ENCODE measurements at places on chromosomes 16 and 17.
A peak's percentile ranks its signal among the peaks of the same experiment; 100 is the strongest.

GRCh38 chr17:16477255-16477654, 14.7 kb downstream of the LRRC75A start:
- no peak for DNase-seq

DNA sequence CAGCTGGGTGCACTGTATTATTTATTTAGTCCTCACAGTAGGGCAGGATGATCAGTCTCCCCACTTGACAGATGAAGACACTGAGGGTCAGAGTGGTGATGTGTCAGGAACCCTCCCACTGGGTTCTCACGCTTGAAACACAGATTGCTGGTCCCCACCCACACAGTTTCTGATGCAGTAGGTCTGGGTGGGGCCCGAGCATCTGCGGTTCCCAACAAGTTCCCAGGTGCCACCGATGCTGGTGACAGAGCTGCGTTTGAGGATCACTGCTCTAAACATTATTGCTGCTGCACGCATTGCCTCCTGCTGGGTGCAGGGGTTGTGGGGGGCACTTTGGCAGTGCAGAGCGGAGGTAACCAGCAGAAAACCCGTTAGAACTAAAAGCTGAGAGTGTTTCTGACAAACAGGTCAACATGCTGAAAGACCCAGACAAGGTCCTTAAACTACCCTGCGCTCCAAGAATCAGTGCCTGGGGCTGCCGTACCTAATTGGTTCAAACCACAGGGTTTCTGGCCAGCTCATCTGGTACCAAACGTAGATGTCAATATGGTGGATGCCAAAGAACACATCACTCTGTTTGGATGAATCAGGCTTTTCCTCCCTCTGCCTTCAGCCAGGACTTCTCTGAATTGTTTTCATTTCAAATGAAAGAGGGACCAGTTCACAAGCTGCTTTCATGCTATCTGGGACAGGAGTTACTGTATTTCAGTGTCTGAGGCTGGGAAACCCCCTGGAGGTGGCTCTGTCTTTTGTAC, 76.0 kb downstream of the ABCC1 start:
- DNase-seq: no peak

DNA sequence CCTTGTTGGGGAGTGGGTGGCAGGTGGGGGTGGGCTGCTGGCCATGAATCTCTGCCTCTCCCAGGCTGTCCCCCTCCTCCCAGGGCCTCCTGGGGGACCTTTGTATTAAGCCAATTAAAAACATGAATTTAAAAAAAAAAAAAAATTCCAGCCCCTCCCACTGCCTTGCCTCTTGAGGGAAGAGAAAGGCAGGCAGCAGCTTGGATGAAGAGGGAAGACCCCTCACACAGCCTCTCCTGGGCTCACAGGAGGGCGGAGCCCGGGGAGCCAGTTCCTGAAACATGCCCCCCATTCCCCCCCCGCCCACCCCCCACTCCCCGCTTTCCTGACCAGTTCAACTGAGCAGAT, 1.8 kb upstream of the TCAP start:
- no peak for DNase-seq

- no peak for DNase-seq
Observed at GRCh38 chr17:44360826-44361225, 2.8 kb downstream of the FAM171A2 start.

GRCh38 chr17:64336760-64337413, 53.8 kb downstream of the PECAM1 start:
- no peak for DNase-seq

DNA sequence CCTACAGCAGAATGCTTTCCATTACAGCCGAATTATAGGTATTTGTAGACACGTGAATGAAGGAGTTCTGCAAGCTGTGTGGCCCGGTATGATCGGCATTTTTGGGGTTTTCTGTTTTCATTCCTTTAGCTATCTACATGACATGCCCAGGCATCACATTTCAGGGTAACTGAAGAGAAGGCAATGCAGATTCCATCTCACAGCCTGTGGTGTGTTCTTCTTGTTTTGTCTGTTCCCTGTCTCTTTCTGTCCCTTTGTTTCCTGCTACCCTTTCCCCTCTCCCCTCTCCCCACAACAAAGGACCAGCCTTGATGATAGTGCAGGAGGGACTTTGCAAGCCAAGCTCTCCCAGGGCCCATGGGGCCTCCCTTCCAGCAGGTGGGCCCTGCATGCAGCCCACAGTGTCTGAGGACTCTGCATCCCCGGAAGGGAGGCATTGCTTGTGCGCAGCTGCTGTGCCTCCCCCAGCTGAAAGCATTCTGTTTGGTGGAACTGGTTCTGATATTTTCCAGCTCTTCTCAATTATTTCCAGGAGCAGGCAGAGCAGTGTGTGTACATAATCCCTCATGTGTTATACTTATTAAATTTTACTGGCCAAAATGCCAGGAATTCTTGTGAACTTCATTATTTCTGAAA, 207.4 kb downstream of the RPTOR start:
- DNase-seq: no peak

DNA sequence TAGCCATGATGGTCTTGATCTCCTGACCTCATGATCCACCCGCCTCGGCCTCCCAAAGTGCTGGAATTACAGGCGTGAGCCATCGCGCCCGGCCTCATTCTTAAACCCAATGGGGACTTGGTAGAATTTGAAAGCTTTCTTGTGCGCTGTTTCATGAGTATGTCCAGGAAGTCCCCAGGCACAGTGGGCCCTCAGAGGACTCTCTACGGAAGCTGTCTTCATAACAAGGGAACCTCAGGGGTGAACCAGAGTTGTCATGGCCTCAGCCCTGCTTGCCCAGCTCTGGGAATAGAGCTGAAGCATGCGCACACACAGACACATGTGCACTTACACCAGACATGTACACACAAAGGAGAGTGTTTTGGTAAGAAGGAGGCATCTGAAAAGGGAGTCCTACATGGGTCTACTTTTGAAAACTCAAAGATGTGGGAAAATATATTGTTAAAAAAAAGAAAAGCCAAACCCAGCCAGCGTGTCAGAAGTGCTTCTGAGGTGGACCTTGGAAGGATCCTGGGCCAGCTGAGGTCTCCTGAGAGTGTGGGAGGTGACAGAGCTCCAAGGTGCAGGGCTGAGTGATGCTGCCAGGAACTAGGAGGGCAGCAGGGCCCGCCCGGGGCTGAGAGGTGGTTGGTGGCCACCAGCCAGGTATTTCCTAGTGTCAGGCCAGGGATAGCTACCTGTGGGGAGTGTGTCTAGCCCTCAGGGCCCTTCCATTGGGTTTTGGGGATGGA, 54.6 kb downstream of the EPN2 start:
- DNase-seq: no peak

- no peak for DNase-seq
Observed at GRCh38 chr16:62709794-62710193, 673.6 kb upstream of the CDH8 start.

- DNase-seq: no peak
Observed at GRCh38 chr17:55237268-55237667, 27.5 kb upstream of the HLF start.

- peak; percentile 30 for DNase-seq
Observed at GRCh38 chr16:23148513-23149266, 562 bp downstream of the USP31 start.

DNA sequence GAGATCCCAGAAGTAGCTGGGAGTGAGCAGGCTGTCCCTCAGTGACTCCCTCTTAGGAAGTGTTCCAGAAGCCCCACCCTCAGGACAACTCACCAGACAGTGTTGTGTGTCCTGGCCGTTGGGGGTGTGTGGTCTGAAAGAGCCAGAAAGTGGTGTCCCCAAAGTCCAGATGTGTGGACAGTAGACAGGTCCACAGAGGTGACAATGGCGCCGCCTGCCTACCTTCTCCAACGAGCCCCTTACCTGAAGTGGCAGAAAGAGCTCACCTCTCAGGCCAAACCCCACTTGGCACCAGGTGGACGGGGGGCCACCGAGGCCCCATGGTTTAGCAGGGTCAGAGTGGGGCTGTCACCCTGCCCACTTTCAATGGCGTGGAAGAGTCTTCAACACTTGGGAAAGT, 19.9 kb downstream of the C17orf100 start:
- DNase-seq: no peak

GRCh38 chr16:3065742-3066439, 451 bp downstream of the IL32 start:
- no peak for DNase-seq

- no peak for DNase-seq
Observed at GRCh38 chr16:10608687-10609401, 28.4 kb upstream of the EMP2 start.

- DNase-seq: peak; percentile 19
Observed at GRCh38 chr16:69150146-69150865, 17.9 kb downstream of the UTP4 start.

DNA sequence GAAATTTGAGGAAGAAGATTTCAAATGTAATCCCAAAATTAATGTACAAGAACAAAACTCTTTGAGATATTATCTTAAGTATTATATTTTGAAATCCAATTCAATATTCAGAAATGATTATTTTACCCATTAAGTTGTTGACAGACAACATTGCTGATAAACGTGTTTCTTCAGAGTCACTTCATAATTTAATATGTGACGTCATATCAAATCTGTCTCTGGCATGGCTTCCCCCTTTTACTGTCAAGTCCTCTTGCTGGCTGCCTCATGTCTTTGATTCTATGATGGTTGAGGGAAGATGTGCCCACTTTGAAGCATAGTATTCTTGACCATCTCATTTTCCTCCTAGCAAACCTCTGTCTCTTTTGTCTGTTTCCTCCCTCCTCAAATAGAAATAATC, 1257.1 kb upstream of the GOT2 start:
- DNase-seq: no peak

- DNase-seq: no peak
Observed at GRCh38 chr17:29618272-29619065, 4.2 kb downstream of the CORO6 start.

GRCh38 chr17:32492648-32493289, 6.0 kb downstream of the CDK5R1 start:
- DNase-seq: no peak

DNA sequence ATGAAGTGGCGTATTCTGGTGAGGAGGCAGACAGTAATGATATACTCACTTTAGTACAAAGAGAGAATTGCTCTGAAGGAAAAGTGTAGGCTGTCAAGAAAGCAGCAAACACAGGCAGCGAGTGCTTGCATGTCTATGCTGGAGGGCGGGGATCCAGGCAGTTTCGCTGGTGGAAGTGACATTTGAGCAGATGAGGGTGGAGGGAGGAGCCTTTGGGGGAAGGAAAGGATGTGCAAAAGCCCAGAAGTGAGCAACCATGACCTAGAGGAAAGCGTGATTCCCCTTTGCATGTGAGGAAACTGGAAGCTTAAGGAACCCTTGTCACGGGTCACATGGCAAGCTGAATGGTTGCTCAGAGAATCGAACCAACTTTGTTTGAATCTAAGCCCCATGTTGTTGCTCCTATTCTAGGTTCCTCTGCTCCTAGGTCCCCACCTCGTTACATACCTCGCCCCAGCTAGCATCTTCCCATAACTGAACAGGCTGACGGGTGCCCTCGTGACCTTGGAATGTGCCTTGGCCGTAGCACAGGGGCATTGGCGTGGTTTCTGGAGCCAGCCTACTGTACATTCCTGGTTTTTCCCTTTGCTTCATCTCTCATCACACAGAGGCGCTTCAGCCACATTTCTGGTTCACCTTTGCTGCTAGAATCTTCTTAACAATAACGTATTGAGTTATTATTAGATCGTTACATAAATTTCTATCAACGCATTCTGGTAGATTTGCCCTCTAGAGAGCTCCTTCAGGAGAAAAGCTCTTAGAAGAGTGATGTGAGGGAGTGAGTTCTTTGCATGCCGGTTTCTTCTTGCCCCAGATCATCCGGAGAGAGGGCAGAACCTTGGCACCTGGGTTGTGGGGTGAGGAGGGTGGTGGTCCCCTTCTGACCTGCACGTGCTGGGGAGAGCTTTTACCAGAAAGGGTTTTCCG, 191.8 kb downstream of the SNX29 start:
- DNase-seq: no peak

DNA sequence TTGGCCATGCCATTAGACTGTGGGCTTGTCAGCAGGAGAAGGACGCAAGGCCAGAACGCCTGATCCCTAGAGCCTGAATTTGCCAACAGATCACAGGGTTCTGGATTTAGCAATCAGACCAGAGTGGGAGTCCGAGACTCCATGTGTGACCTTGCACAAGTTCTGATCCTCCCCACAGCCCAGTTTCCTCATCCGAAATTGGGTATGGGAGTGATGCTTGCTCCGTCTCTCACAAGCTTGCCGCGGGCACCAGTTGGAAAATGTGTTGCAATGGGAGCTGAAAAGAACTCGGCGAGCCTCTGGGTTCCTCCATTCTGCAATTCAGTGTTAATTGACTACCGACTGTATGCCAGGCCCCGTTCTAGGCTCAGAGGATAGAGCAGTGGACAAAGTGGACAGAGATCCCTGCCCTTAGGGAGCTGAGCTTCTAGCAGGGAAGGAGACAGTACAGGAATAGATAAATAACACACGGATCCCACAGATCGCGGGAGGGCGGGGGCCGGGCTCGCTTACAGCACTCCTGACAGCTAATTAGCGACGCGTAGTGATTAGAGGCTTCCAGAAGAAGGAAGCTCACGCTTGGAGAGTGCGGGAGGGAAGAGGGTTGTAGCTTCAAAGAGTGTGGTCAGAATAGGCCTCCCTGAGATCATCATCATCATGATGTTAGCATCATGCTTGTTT, 150.4 kb upstream of the CIBAR2 start:
- no peak for DNase-seq

DNA sequence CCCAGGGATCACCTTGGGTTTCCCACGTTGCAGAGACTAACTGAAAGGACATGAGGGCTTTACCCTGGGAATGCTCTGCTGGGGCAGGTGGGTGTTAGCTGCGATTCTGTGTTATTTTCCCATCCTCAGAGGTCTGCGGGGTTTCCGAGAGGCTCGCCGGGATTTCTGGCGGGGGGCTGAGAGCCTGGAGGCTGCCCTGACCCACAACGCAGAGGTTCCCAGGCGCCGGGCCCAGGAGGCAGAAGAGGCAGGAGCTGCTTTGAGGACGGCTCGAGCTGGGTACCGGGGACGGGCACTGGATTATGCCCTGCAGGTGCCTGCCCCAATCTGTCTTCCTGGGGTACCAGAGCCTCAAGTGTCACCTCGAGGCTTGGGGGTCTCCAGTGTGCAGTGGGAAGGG, 6.9 kb downstream of the ACAP1 start:
- DNase-seq: no peak

DNA sequence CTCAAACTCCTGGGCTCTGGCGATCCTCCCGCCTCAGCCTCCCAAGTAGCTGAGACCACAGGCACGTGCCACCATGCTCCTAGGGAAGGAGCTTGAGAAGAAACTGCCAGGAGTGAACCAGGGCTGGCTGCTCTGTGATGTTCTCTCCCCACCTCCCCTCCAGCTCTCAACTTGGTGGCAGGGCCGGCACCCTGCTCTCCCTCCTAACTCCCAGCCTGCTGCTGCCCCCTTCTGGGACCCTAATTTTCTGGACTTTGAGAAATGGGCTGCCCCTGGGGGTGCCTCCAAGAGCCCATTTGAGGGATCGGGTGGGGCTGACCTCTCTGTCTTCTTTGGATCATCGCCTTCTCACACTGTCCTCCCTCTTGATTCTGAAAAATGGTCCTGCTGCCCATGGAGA, 14.9 kb upstream of the STAT3 start:
- DNase-seq: no peak

GRCh38 chr16:77660311-77660710, 62.0 kb upstream of the NUDT7 start:
- DNase-seq: peak; percentile 29

DNA sequence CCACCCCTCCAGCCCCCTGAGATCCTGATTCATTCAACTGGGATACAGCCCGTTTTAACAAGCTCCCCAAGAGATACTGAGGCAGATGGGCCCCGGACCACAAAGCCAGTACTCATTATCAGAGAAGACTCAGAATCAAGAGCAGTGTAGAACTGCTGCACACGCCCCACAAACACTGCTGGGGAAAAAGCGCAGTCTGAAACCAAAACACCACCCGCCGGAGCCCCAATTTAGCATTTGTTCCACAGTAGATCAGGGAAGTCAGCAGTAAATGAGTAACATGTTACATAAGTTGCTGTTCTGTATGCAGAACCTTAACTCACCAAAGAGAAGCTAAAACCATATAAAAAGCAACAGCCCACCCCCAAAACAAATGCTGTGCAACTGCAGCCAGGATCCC, 123.6 kb downstream of the CDYL2 start:
- DNase-seq: no peak

All from DMS153 (cell line).